T-helper 17 cell (primary cell): ENCODE measurements at places on chromosomes 1 and 21.

DNA sequence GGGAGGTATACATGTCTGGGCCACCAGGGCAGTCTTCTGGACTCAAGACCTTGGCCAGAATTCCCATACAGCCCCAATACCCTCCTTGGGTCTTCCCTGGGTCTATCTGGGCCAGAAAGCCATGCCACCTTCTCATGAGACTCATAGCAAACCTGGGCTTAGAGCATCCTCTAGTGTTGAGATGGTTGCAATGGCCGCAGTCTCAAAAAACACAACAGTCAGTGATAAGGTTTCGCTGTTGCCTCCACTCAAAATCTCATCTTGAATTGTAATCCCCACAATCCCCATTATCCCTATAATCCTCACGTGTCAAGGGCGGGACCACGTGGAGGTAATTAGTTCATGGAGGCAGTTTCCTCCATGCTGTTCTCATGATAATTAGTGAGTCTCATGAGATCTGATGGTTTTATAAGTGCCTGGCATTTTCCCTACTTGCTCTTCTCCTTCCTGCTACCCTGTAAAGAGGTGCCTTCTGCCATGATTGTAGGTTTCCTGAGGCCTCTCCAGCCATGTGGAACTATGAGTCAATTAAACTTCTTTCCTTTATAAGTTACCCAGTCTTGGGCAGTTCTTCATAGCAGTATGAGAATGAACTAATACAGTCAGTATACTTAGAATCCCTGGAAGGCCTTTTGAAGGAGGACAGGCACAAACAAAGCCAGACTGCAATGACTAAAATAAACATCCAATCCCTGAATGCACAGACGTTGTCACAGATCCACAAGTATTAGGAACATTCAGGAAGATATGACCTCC is 77.0 kb downstream of the CTH start:
- no peak for DNase-seq

GRCh38 chr21:32918478-32919120 is 107.1 kb upstream of the OLIG2 start:
- no peak for DNase-seq

- no peak for DNase-seq
These were observed 10.2 kb downstream of the NES start for GRCh38 chr1:156666862-156667609.

DNA sequence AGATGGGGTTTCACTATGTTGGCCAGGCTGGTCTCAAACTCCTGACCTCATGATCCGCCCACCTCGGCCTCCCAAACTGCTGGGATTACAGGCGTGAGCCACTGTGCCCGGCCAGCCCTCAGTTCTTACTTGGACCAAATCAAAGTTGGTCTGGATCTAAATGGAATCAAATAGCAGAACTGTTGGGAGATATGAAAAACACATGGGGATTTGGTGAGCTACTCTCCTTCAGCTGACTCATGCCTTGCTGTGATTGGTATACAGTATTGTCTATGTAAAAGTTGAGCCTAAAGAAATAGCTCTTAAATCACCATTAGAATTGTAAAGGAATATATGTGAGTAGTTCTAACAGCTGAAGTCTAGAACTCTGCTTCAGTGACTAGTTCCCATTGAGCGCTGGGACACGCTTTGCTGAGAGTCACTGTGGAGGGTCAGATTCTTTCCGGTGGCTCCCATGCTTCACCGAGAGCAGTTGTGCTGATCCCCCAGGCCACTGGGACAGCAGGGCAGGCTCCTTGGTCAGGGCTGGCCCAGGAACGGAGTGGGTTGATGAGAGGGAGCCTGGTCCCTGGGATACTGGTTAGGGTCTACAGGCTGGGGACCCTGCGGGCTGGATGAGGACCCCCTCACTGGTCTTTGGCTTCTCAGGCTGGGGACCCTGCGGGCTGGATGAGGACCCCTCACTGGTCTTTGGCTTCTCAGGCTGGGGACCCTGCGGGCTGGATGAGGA is 14.0 kb downstream of the PKNOX1 start:
- DNase-seq = no peak

- DNase-seq = no peak
These were observed 9.3 kb downstream of the HCN3 start for GRCh38 chr1:155286544-155286943.

GRCh38 chr1:25556791-25557476 is 13.5 kb downstream of the LDLRAP1 start:
- no peak for DNase-seq

GRCh38 chr1:170720661-170721060 is 56.7 kb downstream of the PRRX1 start:
- DNase-seq = no peak

- no peak for DNase-seq
These were observed 3.0 kb downstream of the ARTN start for GRCh38 chr1:43936431-43937151.

GRCh38 chr1:42877380-42877779 is 31.0 kb downstream of the ZNF691 start:
- no peak for DNase-seq

- no peak for DNase-seq
These were observed 697.8 kb downstream of the LRRIQ3 start for GRCh38 chr1:73500154-73500553.

GRCh38 chr1:210104103-210104502 is 128.5 kb upstream of the SERTAD4 start:
- DNase-seq = no peak

DNA sequence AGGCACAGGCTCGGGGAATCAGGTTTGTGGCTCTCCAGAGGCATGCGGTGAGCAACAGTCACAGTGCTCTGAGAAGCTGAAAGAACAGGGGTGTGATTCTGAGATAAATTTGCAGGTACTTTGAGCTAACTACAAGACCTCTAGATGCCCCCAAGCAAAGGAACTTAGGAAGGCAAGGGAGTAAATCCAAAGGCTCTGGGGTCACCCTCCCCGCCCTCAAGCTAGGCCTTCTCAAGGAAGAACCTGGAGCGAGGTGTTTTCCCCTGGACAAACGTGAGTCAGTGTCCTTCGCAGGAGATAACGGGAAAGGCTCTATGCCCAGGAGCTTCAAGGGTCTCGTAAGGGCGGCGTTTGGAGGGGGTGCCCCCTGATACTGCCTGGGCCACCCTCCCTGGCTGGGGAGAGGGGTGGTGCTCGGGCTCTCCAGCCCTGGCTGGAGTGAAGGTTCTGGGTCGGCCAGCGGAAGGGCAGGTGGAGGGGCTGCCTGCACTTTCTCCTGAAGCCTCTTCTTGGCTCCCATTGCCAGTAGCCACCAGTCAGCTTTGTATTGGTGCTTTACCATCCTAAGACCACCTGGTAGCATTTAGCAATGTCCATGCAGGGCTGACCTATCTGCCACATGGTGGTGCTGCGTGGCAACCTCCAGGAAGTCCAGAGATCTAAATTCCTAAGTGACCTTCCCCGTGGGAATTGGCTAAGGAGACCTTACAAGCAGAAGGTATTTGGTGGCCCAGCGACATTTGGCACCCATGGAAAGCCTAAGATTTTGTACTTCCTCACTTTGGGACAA is 44.0 kb downstream of the GPR161 start:
- no peak for DNase-seq

DNA sequence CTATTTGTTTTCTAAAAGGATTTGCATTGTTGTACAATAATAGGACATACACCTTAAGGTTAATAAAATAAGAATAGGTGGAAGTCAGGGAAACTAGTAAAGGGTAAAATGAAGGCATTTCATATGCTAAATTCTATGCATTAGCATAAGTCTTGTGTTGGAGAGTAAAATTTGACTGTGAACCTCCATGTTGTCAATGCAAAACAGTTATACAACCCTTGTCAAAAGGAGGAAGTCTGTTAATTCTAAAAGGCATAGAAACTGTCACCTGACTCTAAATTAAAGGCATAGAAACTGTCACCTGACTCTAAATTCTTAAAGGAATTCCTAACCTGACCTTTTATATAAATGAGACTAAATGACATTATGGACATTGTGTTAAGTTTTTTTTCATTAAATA is 291.8 kb downstream of the OLFM3 start:
- DNase-seq = no peak

- no peak for DNase-seq
These were observed 56.5 kb upstream of the CTPS1 start for GRCh38 chr1:40922969-40923368.

DNA sequence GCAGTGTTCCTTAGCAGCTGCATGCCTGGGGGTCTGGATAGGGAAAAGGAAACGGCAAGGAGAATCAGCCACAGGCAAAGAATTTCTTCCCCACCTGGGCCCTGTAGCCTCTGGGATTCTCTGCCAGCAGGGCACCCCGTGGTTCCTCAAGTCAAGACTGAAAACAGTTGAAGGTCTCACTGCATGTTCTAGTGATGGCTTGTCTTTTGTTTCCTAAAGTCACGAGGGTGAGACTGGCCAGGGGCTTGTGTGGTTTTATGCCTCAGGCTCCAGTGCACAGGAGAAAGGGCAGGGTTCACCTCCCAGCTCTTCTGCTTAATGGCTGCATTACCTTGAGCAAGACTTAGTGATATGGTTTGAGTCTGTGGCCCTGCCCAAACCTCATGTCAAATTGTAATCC is 53.2 kb upstream of the B3GALT5 start:
- DNase-seq = no peak

DNA sequence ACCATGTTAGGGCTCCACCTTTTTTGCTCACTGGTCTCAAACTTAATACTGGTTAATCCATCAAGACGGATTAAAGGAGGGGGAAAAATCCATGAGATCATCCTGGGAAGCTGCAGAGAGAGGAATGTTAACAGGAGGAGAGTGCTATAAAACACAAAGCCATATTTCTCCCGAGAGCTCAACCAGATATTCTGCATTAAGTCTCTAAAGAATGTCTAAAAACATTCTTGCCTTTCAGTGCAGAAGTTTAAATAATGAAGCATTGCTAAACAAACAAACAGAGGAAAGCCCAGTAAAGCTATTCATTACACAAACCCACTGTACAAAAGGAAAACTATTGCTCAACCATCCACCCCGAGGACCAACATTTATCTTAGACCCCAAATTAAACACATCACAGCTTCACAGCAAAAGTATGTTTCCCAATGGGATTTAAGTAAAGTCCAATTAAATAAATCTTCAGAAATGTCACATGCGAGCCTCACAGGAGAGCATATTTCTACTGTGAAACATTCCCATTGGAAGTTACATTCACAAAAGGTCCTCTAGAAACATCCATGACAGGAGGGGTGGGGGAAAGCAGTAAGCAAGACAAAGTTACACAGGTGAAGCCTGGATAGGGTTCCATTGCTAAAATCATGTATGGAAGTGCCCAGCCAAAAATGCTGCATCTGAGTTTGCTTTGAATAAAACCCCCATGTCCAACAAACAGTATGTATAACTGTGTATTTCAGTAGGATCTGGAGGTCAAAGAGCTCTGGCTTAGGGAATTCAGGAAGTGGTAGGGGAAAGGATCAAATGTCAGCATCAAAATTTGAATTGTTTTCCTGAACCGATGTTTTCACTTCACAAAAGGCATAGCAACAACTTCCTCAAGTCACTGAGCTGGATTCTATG is 23.3 kb downstream of the DUSP10 start:
- DNase-seq = no peak
